Type B pancreatic cell (in vitro differentiated cells): ENCODE measurements at places on chromosomes 6 and 20.

DNA sequence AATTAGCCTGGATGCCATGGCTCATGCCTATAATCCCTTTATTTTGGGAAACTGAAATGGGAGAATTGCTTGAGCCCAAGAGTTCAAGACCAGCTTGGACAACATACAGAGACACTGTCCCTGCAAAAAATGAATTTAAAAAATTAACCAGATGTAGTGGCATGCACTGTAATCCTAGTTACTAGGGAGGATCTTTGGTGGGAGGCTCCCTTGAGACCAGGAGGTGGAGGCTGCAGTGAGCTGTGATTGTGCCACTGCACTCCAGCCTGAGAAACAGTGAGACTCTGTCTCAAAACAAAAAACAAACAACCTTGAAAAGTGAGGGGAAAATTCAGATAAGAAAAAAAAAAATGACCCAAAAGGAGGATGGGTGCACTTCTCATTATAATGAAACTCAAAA is 23.4 kb downstream of the CAP2 start:
- DNase-seq = no peak
- H3K4me1 ChIP-seq = peaks cover 19% of the 10 kb centered on the region
- no peaks in the 10 kb centered on the region for H3K27me3 ChIP-seq
- H3K36me3 ChIP-seq = no peaks in the 10 kb centered on the region

DNA sequence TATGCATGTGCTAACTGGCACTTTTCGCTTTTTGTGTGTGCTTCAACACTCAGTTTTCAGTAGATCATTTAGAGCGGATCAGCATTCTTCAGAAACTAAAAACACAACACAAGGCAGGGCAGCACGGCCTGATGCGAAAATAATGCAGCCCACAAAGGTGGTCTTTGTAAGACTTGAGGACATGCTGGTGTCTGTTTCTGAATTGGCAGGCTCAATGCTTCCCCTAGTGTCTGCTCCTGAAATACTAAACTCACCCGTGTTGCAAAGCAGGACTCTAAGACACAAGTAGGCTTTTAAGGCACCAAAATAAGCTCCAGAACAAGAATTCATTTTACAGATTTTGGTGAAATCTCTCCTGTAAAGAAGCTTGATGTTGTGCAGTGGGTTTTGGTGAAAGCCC is 676.5 kb downstream of the TENT5A start:
- no peaks in the 10 kb centered on the region for H3K4me1 ChIP-seq
- no peaks in the 10 kb centered on the region for H3K36me3 ChIP-seq
- no peak overlapping the region for H3K4me3 ChIP-seq
- no peak for DNase-seq
- H3K27me3 ChIP-seq = no peaks in the 10 kb centered on the region
- no peak overlapping the region for H3K27ac ChIP-seq

- H3K27me3 ChIP-seq = no peaks in the 10 kb centered on the region
- H3K27ac ChIP-seq = no peak overlapping the region
- DNase-seq = no peak
- H3K36me3 ChIP-seq = peaks cover 7% of the 10 kb centered on the region
- H3K4me1 ChIP-seq = no peaks in the 10 kb centered on the region
Measured at GRCh38 chr6:169529931-169530751, 171.7 kb downstream of the WDR27 start.

DNA sequence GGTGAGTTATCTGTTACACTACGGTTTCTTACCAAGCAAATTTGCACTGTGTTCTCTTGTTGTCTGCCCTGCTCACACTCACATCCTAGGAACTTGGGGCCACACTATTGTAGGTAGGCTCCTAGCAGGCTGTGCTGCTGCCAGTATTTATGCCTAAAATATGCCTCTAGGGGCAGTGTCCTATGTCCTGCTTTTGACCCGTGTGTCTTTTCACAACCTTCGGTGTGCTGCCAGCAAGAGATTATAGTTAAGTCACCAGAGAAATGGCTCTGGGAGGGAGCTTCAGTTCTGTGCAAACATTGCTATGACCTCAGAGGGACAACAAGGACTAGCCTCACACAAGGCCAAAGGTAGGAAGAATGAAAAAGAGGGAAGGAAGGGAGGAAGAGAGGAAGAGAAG is 8.9 kb upstream of the TAAR5 start:
- H3K27ac ChIP-seq = no peak overlapping the region
- no peak overlapping the region for H3K4me3 ChIP-seq
- no peaks in the 10 kb centered on the region for H3K36me3 ChIP-seq
- peaks cover 6% of the 10 kb centered on the region for H3K27me3 ChIP-seq
- DNase-seq = no peak
- H3K4me1 ChIP-seq = peaks cover 3% of the 10 kb centered on the region

DNA sequence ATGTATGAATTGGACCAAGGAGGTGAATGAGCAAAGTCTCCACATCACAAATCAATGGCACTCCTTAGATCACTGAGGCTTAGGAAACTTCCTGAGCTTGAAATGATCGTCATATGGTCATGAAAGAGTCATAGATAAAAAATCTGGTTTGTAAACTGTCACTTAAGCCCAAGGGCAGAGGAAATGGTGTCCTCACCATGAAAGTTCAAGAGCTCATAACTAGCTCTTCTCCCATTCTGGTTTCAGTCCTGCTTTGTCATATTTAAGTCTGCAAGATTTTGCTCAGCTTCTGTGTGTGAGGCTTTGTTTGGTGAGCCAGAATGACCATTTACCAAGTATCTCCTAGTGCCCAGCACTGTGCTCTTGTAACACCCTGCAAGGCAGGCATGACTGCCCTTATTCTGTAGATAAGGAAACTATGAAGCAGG is 60.5 kb downstream of the GJA10 start:
- peak overlapping the region; percentile 66 for H3K27ac ChIP-seq
- H3K4me1 ChIP-seq = peaks cover 27% of the 10 kb centered on the region
- peaks cover 14% of the 10 kb centered on the region for H3K36me3 ChIP-seq

GRCh38 chr6:52286798-52287432 is 2.4 kb upstream of the MCM3 start:
- H3K36me3 ChIP-seq = peaks cover 8% of the 10 kb centered on the region
- no peaks in the 10 kb centered on the region for H3K27me3 ChIP-seq
- peak overlapping the region; percentile 42 for H3K27ac ChIP-seq

DNA sequence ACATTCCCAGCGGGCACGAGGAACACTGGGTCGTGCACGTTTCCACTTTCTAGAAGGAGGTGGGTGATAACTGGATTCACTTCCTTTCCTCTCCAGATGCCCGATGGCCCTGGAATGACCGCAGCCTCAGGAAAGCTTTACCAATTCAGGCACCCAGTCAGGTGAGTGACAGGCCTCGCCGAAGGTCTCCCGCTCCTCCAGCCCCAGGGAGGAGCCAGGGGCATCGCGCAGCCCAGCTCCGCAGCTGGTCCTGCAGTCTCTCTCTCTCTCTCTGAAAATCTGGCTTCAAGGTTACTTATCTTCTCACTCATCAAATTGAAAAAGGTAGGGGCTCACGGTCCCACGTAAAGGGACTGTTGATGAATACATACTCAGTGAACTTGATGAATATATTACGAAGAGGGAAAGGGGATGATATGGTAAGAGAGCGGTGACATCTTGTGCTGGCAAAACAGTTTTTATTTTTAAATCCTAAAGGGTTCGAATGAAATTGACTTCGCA is 891 bp downstream of the RIPPLY2 start:
- no peak overlapping the region for H3K27ac ChIP-seq
- no peaks in the 10 kb centered on the region for H3K36me3 ChIP-seq
- H3K4me3 ChIP-seq = peak overlapping the region; percentile 86
- H3K27me3 ChIP-seq = peaks cover 77% of the 10 kb centered on the region

DNA sequence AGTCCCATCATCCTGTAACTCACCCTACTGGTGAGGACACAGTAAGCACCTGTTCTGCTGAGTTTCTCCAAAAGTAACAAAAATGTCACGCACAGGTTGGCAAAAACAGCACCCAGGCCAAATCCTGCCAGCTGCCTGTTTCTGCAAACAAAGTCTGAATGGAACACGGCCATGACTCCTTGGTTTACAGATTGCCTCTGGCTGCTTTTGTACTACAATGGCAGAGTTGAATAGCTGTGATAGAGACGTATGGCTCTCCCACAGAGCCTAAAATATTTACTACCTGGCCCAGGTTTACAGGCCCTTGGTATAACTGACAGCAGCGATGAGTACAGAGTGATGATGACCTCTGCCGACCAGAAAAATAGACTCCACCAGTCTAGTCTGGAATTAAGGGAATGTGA is 52.6 kb downstream of the CNKSR3 start:
- H3K36me3 ChIP-seq = peaks cover 6% of the 10 kb centered on the region
- no peaks in the 10 kb centered on the region for H3K27me3 ChIP-seq
- peak overlapping the region; percentile 43 for H3K27ac ChIP-seq

DNA sequence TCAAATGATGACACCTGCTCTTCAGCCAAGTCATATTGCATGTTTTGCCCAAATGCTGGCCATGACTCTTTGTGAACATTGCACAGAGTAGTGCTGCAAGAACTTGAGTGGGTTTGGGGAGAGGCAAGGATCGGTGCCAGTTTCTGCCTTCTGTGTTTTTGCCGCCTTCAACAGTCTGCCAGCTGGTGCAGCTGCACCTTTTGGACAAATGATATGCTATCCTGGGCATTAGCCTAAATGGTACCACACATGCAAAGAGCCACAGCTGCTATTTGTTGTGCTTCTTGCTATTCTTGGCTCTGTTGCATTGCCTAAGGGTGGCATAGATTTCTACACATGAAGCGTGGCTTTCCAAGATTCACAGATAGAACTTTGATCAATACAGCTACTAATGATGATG is 189.0 kb upstream of the CCN2 start:
- DNase-seq = no peak
- H3K4me3 ChIP-seq = no peak overlapping the region
- H3K36me3 ChIP-seq = no peaks in the 10 kb centered on the region
- H3K27ac ChIP-seq = no peak overlapping the region
- peaks cover 7% of the 10 kb centered on the region for H3K27me3 ChIP-seq

DNA sequence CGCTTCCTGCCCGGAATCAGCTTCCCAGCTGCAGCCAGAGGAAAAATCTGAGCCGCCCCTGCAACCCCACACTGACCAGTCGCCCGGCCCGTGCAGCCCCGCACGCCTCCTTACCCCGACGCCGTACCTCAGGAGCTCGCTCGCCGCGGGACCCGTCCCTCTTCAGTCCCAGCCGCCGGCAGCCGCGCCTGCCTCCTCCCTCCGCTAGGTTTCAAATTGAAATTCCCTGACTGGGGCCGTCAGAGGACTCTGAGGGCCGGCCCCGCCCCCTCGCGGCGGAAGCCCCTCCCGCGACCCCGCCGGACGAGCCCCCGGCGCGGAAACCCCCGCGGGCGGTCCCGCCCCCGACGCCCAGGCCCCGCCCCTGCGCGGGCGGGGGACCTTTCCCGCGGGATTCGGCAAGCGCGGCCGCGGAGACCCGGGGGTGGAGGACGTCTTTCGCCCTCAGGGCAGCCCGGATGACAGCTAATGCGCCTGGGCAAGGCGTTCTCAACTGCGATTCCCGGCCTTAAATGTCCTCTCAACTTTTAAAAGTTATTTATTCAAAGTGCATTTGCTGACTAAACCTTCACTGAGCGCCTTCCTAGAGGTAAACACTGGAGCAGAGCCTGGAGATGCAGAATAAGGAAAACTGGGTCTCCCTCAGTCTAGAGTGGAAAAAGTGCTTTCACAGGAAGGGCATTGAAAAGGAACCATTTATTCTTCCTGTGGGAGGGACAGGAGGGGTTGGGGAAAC is at the start of gene EPB41L2:
EPB41L2 (minus strand) TSS at position 218 of the 736 bp plus-strand sequence. CDS start 106,760 bp downstream, outside the sequence.
- H3K4me3 ChIP-seq = peak within 1 kb of the TSS; percentile 87
- H3K36me3 ChIP-seq = no peaks in the 10 kb centered on the region
- DNase-seq = peak; percentile 91
- peak within 1 kb of the TSS; percentile 40 for H3K27ac ChIP-seq

GRCh38 chr20:15235471-15236198 is 898.2 kb upstream of the FLRT3 start:
- DNase-seq = no peak
- no peak overlapping the region for H3K4me3 ChIP-seq
- H3K4me1 ChIP-seq = no peaks in the 10 kb centered on the region
- peaks cover 4% of the 10 kb centered on the region for H3K27me3 ChIP-seq
- no peaks in the 10 kb centered on the region for H3K36me3 ChIP-seq

DNA sequence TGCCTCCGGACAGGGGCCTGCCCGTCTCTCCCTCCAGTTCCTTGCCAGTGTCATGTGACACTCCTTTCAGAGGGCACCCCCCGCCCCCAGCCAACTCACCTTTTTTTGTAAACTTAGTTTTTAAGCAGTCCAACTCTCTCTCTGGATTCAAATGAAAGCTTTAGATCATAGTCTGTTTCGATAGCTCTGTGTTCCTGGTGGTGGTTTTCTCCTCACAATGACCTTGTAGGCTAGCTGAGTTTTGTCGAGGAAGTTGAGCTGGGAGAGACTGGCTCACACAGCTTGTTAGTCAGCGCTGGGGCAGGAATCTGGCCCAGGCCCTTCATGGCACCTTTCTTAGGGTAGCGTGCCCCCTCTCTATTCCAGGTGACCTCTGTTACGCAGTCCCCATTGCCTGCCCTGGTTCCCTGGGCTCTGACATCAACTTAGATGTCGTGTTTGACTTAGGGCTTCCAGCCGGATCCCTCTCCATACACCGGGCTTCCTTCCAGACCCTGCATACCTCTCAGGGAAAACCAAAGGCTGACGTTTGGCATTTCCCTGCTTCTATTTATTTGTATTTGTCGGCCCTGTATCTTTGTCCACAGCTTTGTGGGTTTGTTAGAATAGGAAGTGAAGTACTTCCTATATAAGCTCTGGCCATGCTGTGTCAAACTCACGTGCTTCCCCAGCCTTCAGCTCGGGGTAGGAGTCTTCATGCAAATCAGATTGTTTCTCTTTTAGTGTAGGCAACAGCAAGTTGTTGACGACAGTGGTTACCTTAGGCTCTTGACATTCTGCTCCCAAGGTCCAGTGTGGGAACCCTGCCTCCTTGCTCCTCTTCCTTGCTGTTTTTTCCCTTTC is 12.7 kb downstream of the IGF2R start:
- peak overlapping the region; percentile 29 for H3K27ac ChIP-seq
- peaks cover 63% of the 10 kb centered on the region for H3K4me1 ChIP-seq
- H3K36me3 ChIP-seq = no peaks in the 10 kb centered on the region
- H3K4me3 ChIP-seq = peak overlapping the region; percentile 2
- H3K27me3 ChIP-seq = no peaks in the 10 kb centered on the region
- DNase-seq = no peak

DNA sequence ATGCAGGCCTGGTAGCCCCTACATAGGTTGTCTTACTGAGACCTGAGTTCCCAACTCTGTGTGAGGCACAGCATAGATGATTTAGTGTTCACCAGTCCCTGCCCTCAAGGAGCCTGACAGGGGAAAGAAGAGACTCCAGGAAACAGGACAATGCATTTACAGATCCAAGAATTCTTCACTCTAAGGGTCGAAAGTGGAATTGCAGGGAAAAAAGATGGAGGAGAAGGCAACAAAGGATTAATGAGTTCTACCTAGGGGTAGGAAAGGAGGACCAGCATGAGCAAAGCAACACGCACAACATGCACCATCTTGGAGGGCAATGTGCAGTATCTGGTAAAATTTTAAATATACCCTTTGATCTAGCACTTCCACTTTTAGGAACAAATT is 5.9 kb downstream of the SPAG4 start:
- H3K4me1 ChIP-seq = peaks cover 5% of the 10 kb centered on the region
- H3K36me3 ChIP-seq = peaks cover 8% of the 10 kb centered on the region
- H3K27me3 ChIP-seq = peaks cover 4% of the 10 kb centered on the region
- no peak overlapping the region for H3K27ac ChIP-seq
- DNase-seq = no peak

GRCh38 chr6:149560736-149561135 is 5.4 kb upstream of the GINM1 start:
- H3K4me1 ChIP-seq = no peaks in the 10 kb centered on the region
- H3K27me3 ChIP-seq = peaks cover 42% of the 10 kb centered on the region
- H3K4me3 ChIP-seq = peak overlapping the region; percentile 51
- no peak overlapping the region for H3K27ac ChIP-seq
